HT1080 (cell line): ENCODE measurements at places on chromosomes 5 and 9.
A peak's percentile ranks its signal among the peaks of the same experiment; 100 is the strongest.

DNA sequence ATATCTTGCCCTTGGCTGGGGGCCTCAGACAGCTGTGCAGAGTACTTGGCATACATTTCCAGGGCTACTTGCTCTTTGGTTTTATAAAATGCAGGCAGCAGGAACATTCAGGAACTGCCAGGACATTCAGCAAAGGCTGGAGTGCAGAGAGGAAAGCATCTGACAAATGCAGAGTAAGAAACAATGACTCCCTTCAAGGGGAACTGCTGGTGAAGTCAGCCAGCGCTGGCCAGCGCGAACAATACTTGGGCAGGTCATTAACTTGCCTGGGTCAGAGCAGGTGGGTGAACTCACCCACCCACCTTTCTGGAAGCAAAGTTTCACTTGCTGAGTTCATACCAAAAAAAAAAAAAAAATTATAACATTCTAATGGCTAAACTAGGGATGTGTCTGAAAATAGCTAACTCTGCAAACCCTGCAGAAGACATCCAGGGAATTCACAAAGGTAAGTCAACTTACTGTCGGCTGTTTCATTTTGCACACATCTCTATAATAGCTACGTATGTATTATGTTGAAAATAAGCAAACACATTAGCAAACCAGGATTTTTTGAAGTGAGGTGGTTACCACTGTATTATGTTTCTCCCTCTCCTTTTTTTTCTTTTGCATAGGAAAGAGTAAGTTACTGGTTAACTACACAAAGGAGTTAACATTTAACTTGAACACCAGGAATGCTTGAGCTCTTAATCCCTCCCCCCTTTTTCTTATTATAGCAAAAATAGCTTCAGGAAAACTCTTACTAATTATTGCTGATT is 152.2 kb downstream of the GLIS3 start:
- DNase-seq: no peak

- DNase-seq: no peak
These were observed 108.2 kb downstream of the AUH start for GRCh38 chr9:91253488-91253887.

DNA sequence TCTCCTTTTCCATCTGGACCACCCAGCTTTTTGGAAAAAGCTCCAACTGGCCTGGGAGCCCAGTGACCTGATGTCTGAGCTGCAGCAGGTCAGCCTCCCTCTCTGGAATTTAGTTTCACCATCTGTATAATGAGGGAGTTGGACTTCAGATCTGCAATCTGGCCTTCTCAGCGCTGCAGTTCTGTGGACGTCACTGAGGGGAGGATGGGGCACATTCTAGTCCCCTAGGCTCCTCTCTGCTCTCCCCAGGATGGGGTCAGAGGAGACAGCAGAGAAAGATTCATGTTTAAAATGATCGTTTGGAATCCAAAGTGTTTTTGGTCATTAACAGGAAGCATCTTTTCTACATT is 10.2 kb downstream of the OR13J1 start:
- DNase-seq: no peak

DNA sequence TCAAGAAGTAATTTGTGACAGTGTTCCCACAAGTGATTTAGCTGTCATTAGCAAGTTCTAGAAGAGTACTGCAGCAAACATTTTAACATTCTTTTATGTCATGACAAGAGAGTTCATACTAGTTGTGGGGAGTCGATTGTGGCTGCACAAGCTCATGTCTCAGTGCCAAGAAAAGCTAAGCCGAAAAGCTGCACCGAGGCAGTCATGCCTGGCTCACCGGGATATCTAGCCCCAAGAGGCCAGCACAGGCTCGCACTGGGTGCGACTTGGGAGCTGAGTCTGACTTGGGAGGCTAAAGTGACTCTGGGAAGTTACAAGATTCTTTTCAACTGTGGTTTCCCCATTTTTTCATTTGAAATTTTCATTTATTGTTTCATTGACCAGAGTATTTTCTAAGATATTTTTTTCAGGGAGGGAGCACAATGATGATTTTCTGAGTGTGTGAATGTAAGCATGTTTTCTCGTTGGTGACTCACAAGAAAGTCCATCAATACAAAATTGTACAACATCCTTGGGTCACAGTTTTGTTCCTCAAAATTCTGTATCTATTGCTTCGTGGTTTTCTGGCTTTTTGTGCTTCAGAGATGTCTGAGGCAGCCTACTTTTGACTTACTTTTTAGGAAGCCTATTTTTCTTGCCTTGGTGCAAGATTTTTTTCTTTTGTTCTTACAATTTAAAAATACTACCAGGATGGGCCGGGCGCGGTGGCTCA is 18.7 kb downstream of the CAST start:
- DNase-seq: no peak

DNA sequence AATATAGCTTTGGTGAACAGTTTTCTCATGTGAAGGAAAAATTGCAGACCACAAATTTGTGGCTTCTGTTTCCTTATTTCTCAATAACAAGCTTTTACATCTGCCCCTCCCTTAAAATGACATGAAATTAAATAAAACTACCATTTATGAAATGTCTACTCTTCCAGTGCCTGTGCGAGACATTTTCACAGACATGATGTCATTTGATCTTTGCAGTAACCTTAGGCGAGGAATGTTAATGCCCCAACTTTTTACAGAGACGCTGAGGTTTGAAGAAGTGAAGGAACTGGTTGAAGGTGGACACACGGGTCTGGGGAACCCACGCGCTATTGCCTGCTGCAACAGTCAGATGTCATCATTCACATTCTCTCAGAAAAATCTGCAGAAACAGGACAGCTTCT is 61.5 kb downstream of the OSTF1 start:
- DNase-seq: no peak

- DNase-seq: no peak
These were observed 16.2 kb upstream of the GABBR2 start for GRCh38 chr9:98724810-98725530.

- DNase-seq: no peak
These were observed 451.8 kb upstream of the FTMT start for GRCh38 chr5:121399879-121400278.

DNA sequence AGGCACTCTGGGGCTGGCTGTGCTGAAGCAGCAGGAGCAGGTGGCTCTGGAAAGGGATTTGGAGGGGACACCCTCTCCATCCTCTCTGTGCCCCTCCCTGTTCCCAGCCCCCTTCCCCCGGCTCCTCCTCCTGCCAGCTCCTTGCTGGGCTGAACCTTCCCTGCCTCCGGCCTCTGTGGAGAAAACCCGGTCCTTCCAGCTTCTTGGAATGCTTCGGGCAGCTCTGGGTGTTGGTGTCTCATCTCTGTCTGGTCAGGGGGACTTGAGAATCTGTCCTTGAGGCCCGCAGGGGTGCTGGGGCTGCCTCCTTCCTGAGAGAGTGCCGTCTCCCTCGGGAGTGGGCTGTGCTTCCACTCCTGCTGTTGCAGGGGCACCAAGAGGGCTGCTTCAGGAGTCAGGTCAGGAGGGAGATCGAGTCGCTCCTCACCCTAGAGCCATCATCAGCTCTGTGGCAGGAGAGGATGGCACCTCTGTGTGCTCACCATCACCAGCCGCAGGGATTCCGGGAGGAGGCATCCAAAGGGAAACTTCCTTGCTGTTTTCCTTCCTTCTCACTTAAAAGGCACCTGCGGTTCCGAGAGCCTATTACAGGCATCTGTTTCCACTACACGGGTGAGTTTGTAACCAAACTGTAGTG is 30.6 kb downstream of the NDUFS6 start:
- DNase-seq: no peak

- DNase-seq: no peak
These were observed 29.3 kb upstream of the PDE8B start for GRCh38 chr5:77181173-77181572.

DNA sequence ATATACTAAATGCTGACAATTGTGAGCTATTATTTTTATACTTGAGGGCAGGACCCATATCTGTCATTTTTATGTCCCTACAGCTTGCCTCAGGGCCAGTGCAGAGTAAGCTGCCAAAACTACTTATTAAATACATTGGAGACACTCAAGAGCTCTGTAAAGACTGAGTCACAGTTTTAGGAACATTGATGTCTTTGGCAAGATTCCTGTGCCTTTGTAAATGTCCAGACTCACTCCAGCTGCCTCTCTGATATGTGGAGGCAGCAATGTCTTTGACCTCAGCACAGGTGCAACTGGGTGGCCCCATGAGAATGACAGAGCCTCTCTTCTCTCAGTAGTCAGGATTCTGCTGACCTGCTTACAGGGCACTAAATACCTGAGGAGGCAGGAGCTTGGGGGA is 363.2 kb downstream of the OSTF1 start:
- no peak for DNase-seq

DNA sequence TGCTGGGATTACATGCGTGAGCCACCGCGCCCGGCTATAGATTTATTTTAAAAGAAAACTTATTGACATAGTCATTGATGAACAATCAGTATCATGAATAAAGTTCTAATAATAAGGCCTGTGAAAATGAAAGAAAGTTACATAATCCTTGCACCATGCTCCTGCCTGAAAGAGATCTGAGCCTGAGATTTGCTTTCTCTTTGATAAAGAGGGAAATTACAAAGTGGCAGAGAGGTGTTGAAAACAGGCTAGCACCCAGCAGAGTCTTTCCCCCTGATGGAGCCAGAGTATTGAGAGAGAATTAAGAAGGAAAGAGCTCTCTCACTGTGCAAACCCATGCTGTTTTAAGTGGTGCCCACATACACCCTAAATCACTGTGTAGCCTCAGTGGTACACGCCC is 37.2 kb downstream of the SLC6A7 start:
- no peak for DNase-seq

DNA sequence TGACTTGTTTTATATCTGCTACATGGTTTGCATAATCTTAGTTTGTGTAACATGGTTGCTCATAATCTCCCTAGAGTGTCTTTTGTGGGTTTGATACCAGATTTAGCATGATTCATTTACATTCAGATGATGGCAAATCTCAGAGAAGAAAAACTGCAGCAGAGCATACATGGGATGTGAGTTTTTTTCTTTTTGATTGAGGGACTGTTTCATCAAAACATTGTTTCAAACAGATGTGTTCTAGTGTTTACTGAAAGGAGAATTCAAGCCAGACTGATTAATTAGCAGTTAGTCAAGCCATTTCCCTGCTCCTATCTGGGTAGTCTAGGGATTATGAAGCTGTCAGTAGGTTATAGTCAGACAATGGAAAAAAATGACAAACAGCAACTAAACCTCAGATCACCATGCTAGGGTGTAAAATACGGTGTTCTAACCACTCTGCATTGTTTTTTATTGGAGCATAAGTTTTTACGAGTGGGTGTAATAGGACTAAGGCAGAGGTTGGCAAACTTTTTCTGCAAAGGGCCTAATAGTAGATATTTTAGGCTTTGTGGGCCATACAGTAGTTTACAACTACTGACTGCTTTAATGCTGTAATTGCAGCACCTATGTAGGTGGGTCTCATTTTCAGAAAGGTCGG is 10.5 kb upstream of the GDNF start:
- DNase-seq: no peak

DNA sequence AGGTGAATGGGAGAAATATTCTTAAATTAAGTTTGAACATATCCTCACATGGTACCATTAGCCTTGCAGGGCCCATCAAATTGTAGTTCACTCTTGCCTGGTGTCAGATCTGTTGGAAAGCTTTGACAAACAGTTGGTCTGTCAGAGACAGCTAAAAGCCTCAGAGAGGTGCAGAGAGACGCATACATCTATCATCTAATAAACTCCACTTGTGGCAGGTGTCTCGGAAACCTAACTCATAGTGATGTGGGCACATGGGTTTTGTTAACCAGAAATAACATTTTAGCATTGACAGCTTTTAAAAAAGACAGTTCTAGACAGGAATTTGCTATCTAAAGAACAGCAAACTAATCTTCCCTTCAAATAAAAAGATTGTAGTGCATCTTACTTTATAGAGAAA is 315.9 kb downstream of the KDM4C start:
- no peak for DNase-seq

DNA sequence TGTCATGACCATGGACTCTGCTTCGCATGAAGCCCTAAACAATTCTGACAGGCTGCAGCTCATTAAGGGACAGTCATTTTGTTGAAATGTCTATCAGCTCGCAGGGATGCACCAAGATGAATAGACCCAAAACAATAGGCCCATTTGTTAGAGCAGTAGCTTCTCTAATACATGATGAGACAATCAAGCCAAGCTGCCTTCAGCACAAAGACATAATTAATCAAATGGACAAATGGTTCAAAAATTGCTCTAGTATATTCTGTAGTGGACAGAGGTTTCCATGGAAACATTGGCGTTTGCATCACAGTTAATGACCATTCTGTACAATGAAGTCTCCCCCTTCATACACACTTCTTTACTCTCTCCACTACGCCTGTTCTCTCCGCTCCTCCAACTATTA is 274.6 kb downstream of the ANXA1 start:
- no peak for DNase-seq

DNA sequence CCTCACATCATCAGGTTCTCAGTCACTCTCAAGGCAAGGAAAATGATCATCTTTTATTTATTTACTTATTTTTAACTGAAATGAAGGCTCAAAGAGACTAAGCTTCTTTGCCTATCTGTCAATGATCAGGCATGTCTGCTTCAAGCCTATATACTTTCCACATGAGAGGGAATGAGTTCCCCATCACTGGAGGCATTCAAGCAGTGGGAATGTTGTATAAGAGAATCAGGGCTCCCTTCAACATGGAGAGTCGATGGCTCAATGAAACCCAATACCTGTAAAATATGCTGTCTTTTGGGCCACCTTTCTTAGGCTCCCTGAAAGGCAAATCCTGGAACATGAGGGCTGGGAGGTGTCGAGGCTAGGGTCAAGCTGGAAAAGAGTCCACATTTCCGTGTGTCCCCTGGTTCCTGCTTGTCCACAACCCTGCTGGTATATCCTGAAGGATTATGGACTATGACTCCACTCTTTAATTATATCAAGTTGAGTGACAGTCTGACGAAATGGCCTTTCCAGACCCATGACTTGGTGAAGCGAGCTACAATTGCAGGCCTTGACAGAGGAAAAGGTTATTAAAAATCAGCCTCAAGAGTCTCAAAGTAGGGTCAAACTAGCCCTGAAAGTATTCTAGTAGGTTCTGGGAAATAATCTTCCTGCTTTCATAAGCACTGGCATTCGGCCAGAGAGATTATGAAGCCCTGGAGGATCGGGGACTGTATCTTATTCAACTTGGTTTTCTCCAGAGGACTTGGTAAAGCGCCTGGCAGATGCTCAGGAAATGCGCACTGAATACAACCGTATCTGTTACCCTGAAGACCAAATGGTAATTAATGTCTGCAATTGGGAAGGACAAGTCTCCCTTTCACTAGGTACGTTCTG is 145.9 kb upstream of the TBC1D2 start:
- DNase-seq: no peak

DNA sequence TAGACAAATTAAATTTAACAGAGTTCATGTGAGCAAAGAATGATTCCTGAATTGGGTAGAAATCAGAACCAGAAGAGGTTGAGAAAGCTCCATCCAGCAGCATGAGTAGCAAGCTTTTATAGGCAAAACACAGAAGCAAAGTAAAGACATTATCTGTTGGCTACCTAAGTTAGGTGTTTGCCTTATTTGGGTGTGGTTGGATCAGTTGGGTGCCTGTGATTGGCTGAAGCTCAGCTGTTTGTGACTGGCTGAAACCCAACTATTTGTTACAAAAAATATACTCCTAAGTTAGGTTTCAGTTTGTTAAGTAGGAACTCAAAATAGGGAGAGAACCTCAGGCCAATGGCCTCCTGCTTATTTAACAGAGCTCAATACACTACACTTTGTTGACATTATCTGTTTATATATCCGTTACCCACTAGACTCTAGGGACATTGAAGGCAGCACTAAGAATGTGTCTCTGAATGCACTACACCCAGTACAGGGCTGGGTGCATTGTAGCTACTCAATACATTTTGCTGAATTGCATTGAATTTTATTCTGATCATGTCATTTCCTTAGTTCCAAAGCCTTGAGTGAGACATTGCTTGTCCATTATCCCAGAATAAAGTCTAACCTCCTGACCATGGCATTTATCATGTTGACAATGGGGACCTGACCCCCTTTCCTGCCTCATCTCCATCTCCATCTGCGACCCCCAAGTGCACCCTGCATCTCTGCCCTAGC is 98.7 kb downstream of the CCDC192 start:
- peak; percentile 38 for DNase-seq
